Heart left ventricle (tissue), 16 donors: ENCODE measurements at places on chromosomes 13 and 19.

DNA sequence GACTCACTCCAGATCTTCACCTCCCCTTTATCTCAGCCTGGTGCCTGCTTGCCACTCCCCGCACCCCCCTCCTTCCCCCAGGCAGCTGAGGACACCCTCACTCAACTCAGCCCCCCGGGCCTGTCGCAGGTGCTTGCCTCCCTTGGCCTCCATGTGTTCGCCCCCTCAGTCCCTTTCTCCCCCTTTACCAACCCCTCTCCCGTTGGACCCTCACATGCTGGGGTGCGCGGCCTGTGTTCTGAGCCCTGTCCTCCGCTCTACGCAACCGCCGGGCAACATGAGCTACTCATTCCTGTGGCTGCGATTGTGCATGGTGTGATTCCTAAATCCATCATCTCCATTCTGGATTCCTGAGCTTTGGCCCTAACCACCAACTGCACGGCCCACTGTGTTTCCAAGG, 5.1 kb downstream of the CHERP start:
- DNase-seq: no peak

DNA sequence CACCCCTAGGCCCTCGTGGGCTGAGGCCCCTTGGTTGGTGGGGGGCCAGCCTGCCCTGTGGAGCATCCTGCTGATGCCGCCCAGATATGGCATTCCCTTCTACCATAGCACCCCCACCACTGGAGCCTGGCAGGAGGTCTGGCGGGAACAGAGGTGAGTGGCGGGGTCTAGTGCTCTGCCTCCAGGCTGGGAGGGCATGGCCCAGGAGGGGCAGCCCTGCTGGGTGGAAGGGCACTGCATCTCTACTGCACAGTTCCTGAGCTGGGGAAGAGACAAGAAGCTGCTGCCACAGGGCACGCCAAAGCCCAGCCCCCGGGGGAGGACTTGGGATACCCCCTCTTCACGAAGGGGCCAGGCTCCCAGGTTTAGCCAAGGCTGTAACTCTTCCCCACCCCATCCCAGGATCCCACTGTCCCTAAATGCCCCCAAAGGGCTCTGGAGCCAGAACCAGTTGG, 2.4 kb upstream of the KMT2B start:
- DNase-seq: no peak

GRCh38 chr13:98060282-98060681, 82.6 kb upstream of the FARP1 start:
- no peak for DNase-seq

GRCh38 chr13:31172001-31172400, 10.3 kb upstream of the HSPH1 start:
- DNase-seq: no peak

GRCh38 chr13:50334944-50335343, 319.7 kb downstream of the KCNRG start:
- DNase-seq: no peak

- no peak for DNase-seq
These were observed 13.0 kb upstream of the EPOR start for GRCh38 chr19:11397089-11397610.

- no peak for DNase-seq
These were observed at the start of gene ATP8B3 for GRCh38 chr19:1811942-1812425. TSS of gene ATP8B3 (minus strand) at chr19:1812276. CDS start at chr19:1811736, 540 bp downstream.

DNA sequence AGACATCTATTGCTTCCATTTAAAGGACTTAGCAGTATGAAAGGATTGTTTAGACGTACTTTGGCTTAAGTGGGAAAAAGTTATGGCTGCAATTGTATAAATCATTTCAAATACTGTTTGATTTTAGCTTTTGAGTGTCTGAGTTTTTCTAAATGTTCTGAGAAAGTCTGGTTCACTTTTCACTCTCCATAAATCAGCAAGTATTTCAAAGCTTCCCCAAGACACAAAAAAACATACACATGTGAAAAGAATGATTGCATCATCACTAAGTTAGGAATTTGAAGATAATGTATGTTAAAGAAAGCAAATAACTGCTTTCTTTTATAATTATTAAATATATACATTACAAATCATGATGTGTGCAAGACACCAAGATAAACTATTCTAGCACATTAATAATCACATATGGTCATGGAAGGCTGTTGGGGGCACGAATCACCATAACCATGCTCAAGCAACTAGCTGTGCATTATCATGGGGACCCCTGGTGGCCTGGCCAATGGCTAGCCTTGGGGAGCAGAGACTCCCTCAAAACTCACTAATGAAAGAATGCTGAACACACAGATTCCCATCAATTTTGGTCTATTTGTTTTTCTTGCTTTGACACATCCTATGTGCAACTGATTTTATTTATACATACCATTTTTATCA, 111.1 kb downstream of the MIPEP start:
- DNase-seq: no peak

GRCh38 chr19:566844-567243, 5.6 kb upstream of the BSG start:
- DNase-seq: no peak

DNA sequence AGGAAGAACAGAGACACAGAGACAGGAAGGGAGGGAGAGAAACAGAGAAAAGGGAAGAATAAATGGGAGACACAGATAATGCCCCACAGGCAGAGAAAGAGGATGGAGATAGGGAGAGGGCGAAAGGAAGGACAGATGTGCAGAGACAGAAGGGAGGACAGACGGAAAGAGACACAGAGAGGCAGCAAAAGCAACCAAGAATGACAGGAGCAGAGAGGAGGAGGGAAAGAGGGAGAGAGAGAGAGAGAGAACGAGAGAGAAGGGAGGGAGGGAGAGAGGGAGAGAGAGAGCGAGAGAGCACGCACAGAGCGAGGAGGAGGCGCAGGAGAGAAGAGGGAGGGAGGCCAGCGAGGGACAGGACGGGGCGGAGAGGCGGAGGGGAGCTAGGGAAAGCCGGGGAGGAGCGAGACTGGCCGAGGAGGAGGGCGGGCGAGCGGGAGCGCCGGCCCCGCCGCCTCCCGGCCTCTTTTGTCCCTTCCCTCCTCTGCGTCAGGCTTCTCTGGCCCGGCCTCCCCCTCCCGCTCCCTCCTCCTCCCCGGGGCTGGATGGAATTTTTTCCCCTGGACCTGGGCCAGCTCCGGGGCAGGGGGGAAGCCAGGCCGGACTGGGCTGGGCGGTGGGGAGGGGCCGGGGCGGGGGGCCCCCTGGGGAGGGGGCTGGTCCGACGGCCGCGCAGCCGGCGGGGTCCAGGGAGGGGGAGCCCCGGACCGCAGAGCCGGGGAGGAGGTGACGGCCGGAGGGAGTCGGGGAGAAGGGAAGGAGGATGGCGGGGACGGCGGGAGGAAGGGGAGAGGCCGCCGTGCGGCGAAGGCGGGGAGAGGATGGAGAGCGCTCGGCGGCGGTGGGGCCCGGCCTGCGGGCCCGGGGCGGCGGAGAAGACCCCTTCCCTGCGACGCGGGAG, 4.2 kb upstream of the SPACA6 start:
- peak; percentile 95 for DNase-seq

DNA sequence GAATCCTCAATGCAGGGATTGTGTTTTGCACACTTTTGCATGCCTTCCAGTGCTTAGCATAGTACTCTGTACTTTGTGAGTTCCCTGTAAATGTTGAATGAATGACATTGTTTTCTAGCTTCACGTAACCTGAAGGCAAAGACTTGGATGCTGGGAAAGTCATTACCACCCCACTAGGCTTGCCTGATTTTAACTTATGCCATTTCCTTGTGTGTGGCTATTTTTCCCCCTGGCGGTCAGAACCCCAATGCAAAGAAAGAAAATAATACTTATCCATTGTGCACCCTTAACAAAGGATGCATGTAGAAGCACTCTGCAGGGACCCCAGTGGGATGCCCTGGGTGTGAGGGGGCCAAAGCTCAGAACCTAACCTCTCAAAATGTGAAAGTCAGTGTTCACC, 1.2 kb upstream of the ENOX1 start:
- DNase-seq: no peak

- DNase-seq: no peak
These were observed 14.0 kb downstream of the MOB3A start for GRCh38 chr19:2081873-2082810.

DNA sequence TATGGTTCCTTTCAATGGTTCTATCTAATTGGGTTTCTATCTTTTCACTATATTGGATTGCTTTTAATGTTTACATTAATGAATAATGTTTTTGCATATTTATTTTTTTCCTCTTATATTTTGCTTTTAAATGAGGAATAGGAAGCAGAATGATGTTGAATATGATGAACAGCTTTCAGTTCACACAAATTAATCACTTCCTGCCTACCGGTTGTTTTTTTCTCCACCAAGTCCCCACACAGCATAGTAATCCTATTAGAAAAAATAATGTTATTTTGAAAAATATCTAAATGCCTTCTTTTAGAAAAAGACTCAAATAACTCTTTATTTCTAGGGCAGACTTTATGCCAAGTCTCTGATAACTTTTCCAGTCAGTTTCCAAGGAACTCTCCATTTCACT, 184.9 kb upstream of the MIR17HG start:
- no peak for DNase-seq

GRCh38 chr13:27965740-27966640, 3.1 kb downstream of the CDX2 start:
- no peak for DNase-seq

DNA sequence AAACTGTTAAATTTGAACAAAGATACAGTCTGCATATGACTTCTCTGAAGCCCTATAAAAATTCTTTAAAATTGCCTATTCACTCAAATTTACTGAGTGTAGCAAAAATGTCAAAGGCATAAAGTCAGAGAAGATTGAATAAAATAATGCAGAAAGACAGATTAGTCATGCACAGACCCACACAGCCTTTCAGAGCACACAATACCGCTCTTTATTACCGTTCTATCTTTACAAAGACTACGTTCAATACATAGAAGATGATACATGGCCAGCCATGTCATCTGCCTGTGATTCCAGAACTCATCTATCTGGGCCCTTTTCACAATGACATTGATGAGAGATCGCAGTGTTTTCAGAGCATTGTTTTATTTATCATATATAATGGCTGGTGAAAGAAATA, 107.2 kb downstream of the URI1 start:
- no peak for DNase-seq

DNA sequence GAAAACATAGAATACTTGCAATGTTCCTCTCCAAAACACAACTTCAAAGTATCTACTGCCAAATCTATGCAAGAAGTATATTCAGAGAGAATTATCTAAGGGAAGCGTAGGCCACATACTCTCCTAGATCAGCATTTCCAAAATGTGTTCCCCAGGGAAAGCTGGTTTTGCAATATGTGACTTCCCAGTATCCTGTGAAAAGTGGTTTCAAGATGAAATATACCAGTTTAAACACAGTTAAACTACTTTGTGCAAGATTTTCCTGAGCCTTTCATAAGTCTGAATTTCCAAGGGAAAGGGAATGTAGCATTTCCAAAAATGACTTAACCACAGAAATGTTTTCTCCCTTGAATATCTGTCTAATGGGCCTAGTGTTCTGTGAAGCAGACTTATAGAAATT, 7.6 kb downstream of the STARD13 start:
- no peak for DNase-seq

DNA sequence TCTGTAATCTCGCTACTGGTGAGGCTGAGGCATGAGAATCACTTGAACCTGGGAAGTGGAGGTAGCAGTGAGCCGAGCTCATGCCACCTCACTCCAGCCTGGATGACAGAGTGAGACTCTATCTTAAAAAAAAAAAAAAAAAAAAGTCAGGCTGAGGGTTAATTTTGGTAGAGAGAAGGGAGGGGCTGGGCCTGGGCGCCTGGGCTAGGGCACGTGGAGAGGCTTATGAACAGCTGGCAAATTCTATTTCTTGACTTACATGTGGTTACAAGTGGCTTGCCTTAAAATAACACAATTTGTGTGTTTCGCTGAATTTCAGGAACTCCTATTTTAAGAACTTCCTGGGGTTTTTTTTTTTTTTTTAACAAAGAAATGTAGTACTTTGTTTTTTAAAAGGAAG, 47.6 kb upstream of the MAP3K10 start:
- no peak for DNase-seq

GRCh38 chr13:40438999-40439797, 227.2 kb downstream of the FOXO1 start:
- DNase-seq: no peak

- no peak for DNase-seq
These were observed 15.2 kb downstream of the KLF5 start for GRCh38 chr13:73074014-73074413.

GRCh38 chr13:44110091-44110621, 230.5 kb downstream of the LACC1 start:
- no peak for DNase-seq

- no peak for DNase-seq
These were observed 104.6 kb downstream of the SOX1 start for GRCh38 chr13:112171570-112171965.

- no peak for DNase-seq
These were observed 243.7 kb downstream of the FOXO1 start for GRCh38 chr13:40422588-40423235.

GRCh38 chr13:80036845-80037504, 304.0 kb downstream of the SPRY2 start:
- DNase-seq: peak; percentile 21

GRCh38 chr13:43113603-43114002, 90.2 kb downstream of the DNAJC15 start:
- no peak for DNase-seq

- peak; percentile 17 for DNase-seq
These were observed 56.6 kb downstream of the CEBPG start for GRCh38 chr19:33429891-33430673.

GRCh38 chr19:47445937-47446402, 25.7 kb downstream of the SLC8A2 start:
- no peak for DNase-seq

DNA sequence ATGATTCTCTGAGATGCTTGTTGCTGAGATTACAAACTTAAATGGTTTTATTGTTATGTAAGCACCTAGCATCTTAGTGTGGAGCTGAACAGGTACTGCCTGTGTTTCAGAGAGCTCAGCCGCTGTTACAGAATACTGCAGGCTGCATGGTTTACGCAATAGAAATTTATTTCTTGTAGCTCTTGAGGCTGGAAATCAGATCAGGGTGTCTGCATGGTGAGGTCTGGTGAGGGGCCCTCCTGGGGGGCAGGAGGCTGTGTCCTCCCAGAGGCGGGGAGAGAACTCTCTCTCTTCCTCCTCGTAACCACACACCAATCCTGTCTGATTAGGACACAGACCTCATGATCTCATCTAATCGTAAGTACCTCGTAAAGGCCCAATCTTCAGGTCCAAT, 13.1 kb downstream of the ATP11A start:
- no peak for DNase-seq

DNA sequence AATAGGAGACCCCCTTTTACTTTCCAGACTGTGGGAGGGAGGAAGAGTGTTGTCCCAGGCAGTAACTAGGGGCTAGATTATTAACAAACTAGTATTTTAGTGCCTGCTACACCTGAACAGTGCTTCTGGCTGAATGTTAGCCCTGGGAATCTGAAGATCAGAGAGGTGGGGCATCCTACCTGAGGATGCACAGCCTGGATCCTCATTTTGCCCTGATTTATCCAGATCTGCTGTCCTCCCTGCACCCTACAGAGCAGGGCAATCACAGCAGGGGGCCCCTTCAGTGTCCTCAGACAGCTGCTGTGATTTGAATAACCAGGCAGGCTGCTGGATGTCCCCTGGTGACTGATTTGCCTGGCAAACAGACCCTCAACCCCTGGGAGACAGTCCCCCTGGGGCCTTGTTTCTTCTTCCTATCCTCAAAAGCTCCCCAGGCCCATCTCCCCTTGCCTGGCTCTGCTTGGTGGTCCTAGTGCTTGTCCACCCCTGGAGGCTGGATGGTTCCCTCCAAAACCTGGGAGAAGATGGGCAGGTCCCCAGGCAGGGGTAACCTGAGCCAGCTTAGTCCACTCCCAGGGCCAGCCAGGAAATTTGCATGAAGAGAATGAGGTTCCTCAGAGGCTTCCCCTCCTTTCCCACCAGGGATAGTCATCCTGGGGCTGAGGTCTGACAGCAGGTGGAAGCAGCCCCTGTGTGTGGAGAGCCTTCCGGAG, at the start of gene OVOL3:
Gene OVOL3 (plus strand): TSS at position 657 of the 713 bp plus-strand sequence. CDS start 60 bp downstream, outside the sequence.
- DNase-seq: no peak
